NCI-H1417 (cell line): ENCODE measurements at places on chromosomes 7 and 10.

DNA sequence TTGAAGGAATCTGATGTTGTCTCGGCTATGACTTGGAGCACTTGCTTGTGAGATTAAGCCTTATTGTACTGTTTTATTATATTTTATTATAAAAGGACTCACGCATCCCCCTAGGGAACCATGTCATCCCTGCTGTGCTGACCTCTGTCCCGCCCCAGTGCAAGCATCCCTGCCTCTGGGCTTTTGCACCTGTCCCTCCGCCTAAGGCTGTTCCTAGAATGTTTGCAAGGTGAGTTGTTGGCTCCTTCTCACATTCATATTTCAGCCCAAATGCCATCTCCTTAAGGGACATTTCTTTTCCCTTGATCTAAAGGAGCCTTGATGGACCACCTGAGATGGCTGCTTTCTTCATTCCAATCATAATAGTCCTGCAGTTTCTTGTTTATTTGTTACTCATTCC lies 236.9 kb upstream of the IGFBP3 start:
- DNase-seq, result no peak

GRCh38 chr7:50209461-50210135 lies 94.9 kb upstream of the IKZF1 start:
- no peak for DNase-seq

DNA sequence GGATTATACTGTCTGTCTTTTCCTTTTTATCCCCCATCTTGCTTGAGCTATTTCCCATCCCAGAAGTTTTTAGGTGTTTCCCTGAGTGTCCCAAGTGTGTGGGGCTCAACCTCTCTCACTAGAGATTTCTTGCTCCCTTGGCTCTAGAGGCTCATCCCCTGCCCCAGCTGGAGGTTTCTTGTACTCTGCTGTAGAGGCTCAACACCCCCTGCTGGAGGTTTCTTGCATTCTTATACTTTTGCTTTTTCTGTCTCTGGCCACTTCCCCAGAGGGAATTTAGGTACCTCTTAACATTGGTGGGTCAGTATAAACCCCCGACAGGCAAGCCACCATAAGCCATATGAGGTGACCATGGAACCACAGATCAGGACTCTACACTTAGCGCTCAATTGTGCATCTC lies 114.2 kb upstream of the FAM3C start:
- DNase-seq, result no peak

- peak; percentile 81 for DNase-seq
Measured at GRCh38 chr7:96739609-96740008, 30.0 kb upstream of the SEM1 start.

DNA sequence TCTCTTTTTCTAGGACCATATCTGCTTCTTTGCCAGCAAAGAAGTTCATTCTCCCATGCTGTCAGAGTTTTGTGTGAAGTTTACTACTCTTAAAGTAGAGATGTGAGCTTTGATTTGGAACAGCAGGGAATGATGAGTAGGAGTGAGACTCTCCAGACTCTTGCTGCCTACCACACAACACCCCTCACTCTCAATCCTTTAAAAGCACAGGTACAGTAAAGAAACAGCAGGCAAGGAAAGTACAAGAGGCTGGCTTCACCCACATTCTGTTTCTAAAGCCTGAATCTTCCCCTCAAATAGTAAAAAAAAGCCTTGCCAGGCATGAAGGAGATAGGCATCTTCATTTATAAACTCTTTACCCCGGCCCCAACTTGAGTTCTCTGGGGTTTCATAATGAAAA lies 97.3 kb downstream of the ARMH3 start:
- DNase-seq, result no peak

DNA sequence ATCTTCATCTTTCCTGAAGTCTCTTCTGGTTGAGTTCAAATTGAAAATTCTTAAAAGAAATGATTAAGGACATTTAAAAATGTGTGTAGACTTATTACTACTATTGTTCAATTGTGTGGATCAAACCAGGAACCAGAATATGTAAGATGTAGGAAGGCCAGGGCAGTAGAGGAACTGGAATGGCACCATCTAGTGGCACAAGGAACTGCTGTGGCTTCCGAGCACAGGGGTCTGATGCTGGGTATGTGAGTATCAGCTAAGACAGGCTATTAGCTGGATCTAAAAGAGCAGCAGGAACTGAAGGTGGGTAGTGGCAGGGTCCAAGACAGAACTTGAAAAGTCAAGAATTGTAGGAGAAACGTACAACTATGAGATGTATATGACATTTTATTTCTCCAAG lies 247.3 kb downstream of the SEMA3A start:
- peak; percentile 8 for DNase-seq

GRCh38 chr7:50792342-50793119 lies 9.8 kb upstream of the GRB10 start:
- no peak for DNase-seq

GRCh38 chr10:43903451-43903850 lies 254.8 kb upstream of the ZNF32 start:
- no peak for DNase-seq

DNA sequence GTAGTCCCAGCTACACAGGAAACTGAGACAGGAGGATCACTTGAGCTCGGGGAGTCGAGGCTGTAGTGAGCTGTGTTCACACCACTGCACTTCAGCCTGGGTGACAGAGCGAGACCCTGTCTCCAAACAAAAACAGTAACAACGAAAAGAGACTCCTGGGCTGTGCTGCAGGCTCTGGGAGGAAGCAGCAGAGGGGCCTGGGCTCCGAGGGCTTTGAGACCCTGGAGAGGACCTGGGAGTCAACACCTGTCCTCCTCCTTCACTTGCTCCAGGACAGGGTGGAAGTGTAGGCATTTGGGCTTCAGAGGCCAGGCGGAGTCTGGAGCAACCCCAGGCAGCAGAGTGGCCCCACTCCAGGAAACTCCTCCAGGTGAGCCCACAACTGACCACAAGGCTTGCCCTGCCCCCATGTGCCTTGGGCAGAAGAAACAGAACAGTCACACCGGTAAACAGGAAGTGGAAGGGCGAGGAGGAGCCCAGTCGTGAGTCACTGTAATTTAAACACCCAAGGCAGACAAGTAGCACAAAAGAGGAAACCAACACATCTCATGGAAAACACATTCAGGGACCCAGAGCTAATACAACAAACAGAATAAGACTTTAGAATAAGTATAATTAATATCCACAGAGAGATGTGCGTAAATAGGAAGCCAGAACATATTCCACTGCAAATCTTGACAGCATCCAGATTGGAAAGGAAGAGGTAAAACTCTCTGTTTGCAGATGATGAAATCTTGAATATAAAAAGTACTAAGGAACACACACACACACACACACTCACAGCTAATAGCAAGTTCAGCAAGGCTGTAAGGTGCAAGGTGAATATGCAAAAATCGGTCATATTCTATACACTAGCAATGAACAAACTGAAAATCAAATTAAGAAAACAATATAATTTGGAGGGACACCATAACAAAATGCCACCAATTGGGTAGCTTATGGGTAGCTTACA lies 20.5 kb upstream of the RASGEF1A start:
- peak; percentile 30 for DNase-seq

GRCh38 chr7:125355899-125356298 lies 426.3 kb upstream of the POT1 start:
- DNase-seq, result no peak

DNA sequence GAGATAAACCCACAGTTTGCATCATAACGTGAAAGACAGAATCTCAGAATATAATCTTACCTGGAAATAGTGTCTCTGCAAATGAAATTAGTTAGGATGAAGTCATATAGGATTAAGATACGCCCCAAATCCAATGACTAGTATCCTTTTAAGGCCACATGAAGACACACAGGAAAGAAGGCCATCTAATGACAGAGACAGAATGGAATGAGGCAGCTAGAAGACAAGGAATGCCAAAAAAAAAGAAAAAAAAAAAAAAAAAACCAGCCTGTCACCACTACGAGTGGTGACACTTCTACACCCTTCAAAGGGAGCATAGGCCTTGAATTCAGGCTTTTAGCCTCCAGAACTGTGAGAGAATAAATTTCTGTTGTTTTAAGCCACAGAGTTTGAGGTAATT lies 82.9 kb downstream of the HYCC1 start:
- DNase-seq, result no peak

DNA sequence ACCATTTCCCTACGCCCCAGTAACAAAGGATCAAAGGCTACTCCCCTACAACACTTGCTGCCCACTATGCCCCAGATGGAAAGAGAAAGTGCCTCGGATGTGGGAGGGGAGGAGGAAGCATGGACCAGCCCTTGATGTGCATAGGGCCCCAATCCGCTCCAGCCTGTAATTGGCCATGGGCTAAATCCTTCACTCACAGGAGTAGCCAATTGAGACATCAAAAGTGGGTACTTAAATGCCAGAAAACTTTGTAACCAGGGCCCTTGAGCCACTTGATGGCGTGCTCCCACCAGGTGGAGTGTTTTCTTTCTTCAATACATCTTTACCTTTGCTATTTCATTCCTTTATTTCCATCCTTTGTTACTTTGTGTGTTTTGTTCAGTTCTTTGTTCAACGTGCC lies 500.5 kb upstream of the LRRN3 start:
- DNase-seq, result no peak

GRCh38 chr10:26441491-26442214 lies 3.5 kb downstream of the APBB1IP start:
- DNase-seq, result no peak

DNA sequence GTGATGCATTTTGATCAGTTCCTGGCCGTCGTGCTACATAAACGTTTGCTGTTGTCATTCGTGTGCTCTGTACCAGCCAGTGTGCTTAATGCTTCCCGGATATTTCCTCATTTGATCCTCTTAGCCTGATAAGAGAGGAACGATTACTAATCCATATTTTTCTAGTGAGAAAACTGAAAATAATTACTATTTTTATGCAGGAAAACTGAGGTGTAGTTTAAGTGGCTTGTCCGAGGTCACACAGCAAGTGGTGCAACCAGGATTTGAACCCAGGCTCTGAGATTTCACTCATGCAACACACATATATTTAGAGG lies 650 bp upstream of the SORBS1 start:
- no peak for DNase-seq

- no peak for DNase-seq
Measured at GRCh38 chr10:46019569-46020343, 10.7 kb downstream of the NCOA4 start.

DNA sequence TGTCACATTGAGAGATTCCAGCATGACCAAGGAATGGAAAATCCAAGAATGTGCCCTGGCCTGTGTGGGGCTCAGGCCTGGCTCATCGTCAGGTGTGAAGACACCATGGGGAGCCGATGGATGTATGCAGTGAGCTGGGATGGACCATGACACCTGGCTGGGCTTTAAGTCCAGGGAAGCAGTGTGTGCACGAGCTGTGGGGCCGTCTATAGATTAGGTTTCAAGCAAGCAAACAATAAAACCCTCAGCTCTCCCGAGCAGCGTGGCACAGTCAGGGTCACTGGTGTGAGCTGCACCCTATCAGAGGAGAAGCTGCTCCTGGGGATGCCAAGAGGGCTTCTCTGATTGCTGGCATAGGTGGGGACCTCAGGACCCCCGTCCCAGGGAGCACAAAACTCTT lies 50.5 kb upstream of the DLG5 start:
- DNase-seq, result no peak

GRCh38 chr10:77921395-77921794 lies 5.2 kb downstream of the DLG5 start:
- no peak for DNase-seq

DNA sequence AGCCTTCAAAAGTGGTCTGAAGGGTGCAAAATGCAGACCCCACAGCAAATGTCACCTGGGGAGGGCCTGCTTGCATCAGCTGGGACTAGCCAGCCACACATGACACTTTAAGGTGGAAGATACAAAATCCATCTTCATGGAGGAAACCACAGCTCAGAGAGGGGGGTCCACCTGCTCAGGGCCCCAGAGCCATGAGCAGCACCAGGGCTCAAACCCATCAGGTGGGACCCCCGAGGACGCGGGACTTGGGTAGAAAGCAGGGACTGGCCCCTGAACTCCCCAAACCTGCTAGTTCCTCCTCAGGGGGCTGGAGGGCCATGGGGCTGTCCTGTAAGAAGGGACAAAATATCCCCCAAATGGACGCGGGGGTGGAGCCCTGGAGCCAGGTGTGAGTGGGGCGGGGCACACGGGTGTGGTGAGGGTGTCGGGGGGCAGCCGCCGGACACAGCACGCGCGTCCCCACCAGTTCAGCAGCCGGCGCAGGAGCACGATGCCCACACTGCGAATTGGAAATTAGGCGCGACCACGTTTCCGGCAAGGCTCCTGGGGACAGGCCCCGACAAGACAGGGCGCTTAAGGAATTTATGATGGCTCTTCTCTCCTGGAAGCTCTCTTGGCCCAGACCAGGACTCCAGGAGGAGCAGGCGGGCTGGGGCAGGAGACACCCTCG lies 8.0 kb downstream of the PDGFA start:
- DNase-seq, result no peak

DNA sequence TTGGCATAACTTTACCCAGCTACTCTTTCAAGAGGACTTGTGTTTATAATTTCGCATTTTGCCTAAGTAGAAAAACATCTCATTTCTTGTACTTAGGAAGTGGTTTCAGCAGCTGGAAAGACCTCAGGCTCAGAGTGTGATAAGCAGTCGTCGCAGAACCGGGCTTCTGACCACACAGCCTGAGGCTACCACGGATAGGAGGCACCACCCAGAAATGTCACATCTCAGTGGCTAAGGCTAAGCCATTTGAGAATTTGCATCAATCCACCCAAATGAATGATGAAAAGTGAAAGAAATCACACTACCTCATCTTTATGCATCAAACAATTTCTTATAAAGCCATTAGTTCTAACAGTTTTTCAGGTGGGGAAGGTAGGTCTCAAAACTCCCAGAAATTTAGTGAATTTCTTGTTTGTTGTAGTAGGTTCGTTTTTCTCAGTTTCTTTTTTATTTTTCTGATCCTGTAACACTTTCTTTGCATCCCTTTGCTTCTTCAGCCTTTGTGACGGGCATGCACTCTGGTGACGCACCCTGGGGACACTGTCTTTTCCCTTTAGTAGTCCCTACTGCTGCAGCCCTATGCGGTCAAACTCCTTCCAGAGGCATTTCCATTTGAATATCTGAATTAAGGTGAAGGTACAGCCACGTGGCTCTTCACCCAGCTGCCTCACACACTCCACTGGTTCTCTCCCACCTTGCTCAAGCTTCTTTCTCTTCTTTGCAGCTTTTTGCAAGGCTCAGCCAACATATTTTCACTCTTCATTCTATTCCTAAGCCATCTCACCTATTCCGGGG lies 68.5 kb downstream of the MAP3K8 start:
- DNase-seq, result no peak

- no peak for DNase-seq
Measured at GRCh38 chr7:132825222-132825621, 249.0 kb upstream of the PLXNA4 start.

GRCh38 chr7:77727936-77728701 lies 31.9 kb downstream of the RSBN1L start:
- DNase-seq, result no peak

- DNase-seq, result no peak
Measured at GRCh38 chr7:80895056-80895455, 23.8 kb downstream of the SEMA3C start.

- DNase-seq, result no peak
Measured at GRCh38 chr7:142968229-142968628, 6.1 kb upstream of the KEL start.

- no peak for DNase-seq
Measured at GRCh38 chr10:31930023-31930751, 1.6 kb upstream of the ARHGAP12 start.

DNA sequence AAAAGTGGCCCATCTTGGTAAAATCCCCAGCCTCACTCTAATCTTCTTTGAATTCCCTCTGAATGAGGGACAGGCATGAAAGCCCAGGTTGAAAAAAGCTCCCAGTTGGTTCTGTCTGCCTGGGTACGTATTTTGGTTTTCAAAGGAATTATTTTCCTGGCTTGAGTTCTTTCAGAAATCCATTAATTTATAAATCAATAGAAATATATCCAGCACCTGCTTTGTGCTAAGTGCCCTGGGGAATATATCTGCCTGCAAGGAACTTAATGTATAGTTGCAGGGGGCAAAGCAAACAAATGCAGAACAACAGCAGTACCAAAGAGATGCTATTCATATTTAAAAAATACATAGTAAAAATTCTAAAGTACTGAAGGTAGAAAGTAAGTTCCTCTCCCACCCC lies 362.7 kb downstream of the REEP3 start:
- no peak for DNase-seq
